ENCODE measurements at places on chromosomes 2 and 18.

GRCh38 chr18:36729197-36729596 is 99.6 kb downstream of the TPGS2 start:
- DNase-seq: no peak

- no peak for DNase-seq
Observed at GRCh38 chr2:178187861-178188260, 6.5 kb upstream of the OSBPL6 start.

DNA sequence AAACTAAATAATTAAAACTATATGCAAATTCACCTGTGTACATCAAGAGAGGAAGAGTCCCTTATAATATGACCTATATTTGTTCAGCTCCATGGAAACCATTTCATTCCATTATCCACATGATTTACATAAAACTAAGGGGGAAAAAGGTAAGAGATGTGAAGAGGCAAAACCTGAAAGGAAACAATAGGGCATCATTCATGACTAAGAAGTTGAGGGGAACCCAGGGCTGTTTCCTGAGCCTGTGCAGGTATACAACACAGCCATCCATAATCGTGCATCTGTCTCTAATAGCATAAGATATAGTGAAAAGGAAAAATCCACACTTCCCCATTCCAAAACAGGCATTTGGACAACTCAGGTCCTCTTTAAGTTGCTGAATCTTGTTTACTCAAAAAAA is 151.3 kb downstream of the NR4A2 start:
- no peak for DNase-seq

DNA sequence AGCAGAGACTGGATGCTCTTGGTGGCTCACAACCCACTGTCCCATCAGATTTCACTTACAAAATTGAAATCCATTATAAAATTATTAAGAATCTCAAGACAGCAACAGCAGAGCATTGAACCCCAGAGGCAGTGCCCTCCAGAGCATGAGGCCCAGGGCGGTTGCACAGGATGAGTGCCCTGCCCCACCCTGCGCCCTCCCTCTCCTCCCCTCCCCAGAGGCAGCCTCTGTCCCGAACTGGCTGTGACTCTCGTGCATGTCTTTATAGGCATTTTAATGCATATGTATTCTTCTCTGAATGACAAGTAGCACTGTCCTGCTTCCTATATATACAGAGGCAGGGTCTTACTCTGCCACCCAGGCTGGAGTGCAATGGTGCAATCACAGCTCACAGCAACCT is 10.4 kb downstream of the MFSD2B start:
- DNase-seq: no peak

DNA sequence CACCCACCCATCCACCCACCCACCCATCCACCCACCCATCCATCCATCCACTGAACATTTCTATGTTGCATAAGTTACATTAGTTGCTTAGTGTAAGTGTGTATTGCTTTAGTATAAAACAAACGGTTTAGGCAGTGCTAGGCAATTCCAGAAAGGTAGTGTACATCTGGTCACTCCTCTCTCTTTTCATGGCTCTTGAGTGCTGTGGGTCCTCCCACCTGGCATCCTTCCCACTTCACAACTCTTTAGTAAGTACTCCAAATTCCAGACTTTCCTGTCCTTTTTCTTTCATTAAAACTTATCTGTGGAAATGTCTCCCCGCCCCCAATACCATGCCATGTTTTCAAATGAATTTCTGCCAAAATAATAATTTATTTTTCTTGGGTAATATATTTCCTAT is 122.5 kb downstream of the PLEKHM3 start:
- DNase-seq: no peak

DNA sequence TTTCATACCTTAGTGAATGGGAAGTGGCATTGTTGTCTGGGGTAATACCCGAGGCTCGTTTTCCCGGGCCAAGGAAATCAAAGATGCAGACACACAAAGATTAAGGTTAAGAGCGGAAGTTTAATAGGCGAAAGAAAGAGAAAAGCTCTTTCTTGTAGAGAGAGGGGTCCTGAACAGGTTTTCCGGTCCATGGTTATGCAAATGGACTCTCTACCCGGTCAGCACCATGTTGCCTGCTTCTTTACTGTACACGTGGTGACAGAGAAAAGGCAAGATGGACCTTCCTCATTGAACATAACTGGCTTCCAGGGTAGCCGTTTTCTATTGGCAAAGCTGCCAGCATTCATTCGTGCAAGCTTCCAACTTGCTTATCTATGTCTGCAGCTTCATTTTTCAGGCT is 2063.5 kb downstream of the SUCLG1 start:
- DNase-seq: no peak

DNA sequence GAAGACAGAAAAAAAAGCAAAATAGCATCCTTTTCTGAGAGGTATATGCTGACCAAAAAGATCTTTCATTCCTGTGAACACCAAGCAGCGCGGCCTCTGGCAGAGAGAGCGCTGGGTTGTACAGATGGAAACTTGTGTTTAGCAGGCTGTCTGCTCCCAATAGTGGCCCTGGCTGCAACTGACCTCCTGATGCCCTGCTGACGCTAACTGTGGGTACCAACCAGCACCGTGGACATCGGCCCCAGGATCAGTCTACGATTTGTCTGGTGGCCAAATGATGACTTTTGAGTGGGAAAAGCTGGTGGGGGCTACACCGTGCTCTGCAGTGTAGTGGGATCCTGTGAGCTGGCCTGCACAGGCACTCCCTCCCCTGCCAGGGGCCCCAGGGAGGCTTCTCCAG is 15.7 kb downstream of the COA5 start:
- DNase-seq: no peak

DNA sequence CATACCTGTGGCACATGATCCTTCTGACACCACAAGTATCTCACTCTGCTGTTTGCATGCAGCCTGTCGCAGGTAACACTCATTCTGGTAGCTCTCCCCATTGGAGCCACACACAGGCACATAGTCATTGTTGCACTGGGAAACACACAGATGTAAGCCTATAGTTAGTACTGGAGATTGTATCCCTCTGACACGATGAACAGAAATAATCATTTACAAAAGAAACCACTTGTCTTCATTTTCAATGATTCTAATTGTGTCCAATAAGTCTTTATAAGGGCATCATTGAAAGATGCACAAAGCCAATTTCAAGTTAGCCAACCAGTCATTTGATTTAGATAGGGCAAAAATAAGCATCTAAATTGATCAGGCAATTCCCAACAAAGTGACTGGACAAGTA is 10.4 kb downstream of the TMEFF2 start:
- no peak for DNase-seq

DNA sequence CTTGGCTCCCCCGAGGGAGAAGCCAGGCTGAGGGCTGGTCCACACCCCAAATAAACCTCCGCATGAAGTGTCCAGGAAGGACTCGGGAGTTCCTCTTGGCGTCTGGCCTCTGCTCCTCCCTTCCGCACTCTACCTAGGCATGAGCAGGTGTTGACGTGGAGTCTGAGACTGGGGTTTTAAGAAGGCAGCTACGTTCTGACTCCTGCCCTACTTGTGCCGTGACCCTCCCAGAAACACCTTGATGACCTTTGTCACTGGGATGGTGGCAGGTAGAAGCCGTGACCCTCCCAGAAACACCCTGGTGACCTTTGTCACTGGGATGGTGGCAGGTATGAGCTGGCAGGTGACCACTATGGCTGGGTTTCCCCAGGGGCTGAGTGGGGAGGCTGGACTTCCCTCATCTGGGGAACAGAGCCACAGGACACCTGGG is 54.8 kb downstream of the HS6ST1 start:
- no peak for DNase-seq

- DNase-seq: no peak
Observed at GRCh38 chr2:29522951-29523669, 398.3 kb downstream of the ALK start.

- no peak for DNase-seq
Observed at GRCh38 chr2:190533968-190534309, 583 bp downstream of the NEMP2 start.

GRCh38 chr18:35776473-35776872 is 194.9 kb downstream of the GALNT1 start:
- no peak for DNase-seq

DNA sequence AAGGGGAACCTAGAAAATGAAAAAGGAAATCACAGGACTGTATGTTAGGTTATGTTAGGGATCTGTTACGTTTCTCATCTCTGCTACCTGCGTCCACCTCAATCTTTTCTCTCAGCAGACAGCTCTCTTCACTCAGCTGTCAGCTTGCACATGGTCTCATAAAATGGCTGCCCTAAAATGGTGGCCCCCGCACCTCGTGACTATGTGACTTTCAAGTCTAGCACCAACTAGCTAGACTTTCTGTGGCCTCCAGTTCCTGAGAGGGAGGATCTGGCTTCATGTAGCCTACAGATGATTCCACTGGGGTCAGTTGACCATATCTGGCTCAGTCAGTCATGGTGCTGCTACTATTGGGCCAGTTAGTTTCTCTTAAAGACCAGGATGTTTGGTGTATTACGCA is 147.2 kb upstream of the SLC1A4 start:
- DNase-seq: no peak

- no peak for DNase-seq
Observed at GRCh38 chr2:82599021-82599420, 1860.1 kb downstream of the SUCLG1 start.

DNA sequence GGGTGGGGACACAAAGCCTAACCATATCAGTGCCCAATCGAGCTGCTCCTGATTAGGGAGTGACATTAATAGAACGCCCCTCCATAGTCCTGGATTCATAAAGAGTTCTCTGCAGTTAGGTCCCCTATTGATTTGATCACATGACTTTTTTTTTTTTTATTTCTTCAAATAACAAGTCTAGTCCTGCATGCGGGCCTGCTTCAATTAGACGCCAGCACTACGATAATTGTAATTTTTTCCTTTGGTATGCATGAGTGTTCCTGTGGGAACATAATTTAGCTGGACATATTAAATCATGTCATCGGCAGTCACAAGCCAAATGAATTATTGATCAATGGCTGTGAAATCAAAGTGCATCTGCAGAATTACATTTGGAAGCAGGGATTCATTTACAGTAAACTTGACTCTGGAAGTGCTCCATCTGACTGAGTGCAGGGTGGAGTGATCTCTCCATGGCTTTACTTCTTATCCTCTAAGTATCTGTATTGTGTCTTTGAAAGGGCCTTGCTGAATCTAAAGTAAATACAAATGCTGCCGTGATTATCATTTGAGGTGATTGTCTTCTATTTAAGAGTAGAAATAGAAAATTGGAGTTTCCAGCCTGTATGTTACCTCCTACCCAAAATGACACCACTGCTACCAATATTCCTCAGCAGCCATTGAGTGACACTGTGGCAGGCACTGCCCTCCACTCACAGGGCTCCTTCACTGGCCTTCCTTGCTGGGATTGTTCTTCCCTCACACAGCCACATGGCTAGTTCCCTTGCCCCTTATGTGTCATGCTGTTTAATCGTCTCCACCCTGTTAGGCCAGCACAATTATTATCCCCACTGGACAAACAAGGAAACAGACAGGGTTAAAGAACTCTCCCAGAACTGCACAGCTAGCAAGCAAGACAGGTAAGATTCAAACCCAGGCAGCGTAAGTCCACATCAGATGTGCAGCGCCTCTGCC is 337.4 kb upstream of the ID2 start:
- DNase-seq: no peak

GRCh38 chr18:78981989-78982620 is 2.5 kb downstream of the SALL3 start:
- DNase-seq: no peak

GRCh38 chr2:236366049-236366387 is 101.8 kb upstream of the ASB18 start:
- DNase-seq: no peak

GRCh38 chr2:56109994-56110393 is 73.8 kb upstream of the CCDC85A start:
- no peak for DNase-seq

- DNase-seq: no peak
Observed at GRCh38 chr18:40485318-40485717, 1469.7 kb upstream of the PIK3C3 start.

- DNase-seq: no peak
Observed at GRCh38 chr2:10320933-10321332, 18.2 kb downstream of the HPCAL1 start.

DNA sequence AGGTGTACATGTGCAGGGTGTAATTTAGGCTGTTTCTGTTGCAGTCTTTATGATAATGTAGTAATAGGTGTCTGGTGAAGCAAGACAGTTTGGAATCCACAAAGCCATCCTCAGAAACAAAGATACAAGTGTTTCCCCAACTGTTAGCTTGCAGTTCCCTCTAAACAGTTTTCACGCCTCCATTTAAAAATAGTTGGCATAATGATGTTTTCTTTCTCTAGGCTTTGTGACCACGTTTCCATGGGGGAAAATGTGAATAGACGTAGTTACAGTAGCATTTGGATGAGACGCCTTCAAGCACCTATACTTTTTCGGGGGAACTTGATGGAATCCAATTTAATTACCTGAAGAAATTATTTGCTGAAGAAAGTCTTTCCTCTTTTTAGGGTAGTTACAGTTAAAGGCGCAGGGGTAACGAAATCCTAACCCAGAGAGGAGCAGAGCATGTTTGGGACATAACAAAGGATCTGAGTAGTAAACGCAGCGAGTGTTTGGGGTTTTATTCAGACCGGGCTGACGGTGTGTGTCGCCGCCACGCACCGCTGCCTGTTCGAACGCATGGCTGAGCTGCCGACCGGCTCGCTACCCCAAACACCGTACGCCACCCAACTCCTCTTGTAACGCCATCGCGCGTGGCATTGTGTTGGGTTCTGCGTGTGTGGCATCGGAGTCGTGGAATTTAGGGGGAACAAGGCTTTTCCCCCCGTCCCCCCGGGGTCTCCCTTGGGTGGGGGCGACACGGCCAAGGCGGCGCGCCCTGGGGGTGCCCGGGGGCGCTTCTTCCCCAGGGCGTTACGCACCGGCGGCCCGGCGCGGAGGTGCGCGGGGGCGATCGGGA is 681 bp upstream of the NRP2 start:
- DNase-seq: no peak

DNA sequence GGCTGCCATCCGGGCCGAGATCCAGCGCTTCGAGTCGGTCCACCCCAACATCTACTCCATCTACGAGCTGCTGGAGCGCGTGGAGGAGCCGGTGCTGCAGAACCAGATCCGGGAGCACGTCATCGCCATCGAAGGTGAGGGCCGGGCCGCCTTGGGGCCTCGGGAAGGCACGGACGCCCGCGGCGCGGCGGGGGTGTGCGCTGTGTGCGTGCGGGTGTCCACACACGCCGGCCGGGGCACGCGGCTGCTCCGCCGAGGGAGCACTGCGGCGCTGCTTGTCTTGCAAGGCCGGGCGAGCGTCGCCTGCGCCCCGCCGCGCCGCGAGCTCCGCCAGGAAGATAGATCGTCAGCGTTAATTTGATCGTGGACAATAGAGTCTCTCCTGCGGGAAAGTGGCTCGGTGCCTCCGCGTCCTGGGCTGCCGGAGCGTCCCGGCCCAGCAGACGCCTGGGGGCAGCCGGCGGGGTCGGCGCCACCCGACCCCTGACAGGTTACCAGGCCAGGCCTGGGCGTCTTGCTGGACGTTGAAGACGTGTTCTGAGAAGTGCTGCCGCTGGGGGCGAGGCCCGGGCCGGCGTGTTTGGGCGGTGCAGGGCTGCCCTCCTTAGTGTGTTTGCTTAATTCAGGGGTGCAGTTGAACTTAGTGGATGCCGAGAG is 1.0 kb downstream of the AGAP1 start:
- DNase-seq: no peak

GRCh38 chr2:234410526-234410925 is 86.4 kb downstream of the ARL4C start:
- DNase-seq: no peak

Measured in stimulated activated CD8-positive, alpha-beta memory T cell treated with anti-CD3 and anti-CD28 coated beads, Interleukin-15, amount 100 ng/mL, for 24 hours (primary cell).